ENCODE measurements at places on chromosomes 11 and 22.

GRCh38 chr11:68343761-68344256, 31.4 kb downstream of the LRP5 start:
- DNase-seq: no peak

GRCh38 chr11:69170704-69171103, 15.0 kb downstream of the SMIM38 start:
- no peak for DNase-seq

DNA sequence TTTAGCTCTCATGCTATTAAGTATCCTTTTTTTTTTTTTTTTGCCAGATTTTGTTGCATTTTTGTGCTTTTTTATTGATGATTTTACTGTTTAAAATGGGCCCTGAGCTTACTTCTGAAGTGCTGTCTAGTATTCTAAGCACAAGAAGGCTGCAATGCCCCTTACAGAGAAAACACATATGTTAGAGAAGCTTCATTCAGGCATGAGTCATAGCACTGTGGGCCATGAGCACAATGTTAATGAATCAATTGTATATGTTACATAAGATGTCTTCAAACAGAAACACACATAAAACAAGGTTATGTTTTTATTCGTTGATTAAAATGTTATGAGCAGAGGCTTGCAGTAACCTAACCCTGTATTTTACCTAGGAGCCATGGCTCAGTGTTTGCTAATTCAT, 117.8 kb upstream of the C11orf87 start:
- DNase-seq: no peak

- no peak for DNase-seq
These were observed 39.5 kb upstream of the EP300 start for GRCh38 chr22:41052661-41053490.

DNA sequence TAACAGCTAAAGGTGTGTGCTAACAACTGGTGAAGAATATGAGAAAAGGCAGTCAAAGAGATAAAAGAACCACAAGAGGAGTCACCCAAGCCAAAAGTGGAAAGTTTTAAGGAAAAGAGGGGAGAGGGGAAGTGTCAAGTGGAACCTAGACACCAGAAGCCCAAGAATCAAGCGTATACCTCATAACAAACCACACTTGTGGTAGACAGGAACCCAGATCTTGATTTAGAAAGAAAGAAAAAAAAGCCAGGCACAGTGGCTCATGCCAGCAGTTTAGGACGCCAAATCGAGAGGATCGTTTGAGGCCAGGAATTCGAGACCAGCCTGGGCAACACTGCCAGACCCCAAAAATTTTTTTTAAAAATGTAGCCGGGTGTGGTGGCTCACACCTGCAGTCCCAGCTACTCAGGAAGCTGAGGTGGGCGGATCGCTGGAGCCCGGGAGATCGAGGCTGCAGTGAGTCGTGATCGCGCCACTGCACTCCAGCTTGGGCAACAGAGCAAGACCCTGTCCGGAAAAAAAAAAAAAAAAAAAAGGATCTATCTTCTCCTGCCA, 877 bp downstream of the SLC25A17 start:
- no peak for DNase-seq

DNA sequence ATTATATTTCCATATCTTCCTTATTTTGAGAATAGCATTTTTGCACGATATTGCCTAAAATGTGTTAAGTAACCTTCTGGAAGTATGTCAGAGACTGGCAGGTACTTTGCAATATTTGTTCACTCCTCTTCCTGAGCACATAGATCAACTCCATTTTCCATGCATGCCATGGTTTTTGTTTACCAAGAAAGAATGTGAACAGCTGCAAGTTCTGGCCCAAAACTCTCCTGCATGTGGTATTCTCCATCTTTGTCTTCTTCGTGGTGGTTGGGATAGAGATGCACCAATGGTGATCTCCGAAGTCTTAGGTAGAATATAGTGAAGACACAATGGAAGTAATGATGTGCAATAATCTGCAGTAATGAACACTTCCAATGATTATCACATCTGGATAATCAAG, 2241.0 kb upstream of the RAG2 start:
- no peak for DNase-seq

- DNase-seq: peak; percentile 54
These were observed 866 bp downstream of the GP1BB start for GRCh38 chr22:19723983-19724827.

DNA sequence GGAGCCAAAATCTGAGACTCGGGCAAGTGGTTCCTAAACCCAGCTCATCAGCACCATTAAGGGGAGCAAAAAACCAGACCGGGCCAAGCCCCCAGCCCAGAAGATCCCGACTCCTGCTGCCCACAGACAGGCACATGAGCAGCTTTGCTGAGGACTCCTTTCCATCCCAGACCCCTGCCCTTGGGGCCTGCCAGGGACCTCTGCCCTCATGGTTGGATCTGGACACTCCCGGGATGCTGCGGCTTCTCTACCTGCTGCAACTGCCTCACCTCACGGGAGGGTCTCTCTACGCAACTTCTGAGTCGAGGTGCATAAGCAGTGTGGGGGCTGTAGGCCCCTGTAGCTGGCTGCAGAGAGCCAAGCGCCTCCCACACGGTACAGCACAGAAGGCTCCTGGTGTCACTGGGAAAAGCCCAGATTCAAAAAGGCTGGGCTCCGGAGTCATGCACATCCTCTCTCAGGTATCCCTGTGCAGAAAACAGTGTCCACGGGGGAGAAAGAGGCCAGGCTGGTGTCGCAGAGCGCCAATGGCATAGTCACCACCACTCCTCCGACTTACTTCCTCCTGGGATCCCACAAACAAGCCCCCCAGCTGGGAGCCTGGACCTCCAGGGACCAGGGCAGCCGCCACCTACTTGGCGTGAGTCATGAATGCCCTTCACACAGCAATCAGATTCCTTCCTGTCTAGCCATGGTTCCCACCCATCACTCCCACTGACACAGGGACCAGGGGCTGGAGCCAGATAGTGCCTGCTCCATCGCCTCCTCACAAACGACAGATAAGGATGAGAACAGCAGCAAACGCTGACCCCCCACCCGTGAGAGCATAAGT, 122.1 kb downstream of the BCR start:
- no peak for DNase-seq

DNA sequence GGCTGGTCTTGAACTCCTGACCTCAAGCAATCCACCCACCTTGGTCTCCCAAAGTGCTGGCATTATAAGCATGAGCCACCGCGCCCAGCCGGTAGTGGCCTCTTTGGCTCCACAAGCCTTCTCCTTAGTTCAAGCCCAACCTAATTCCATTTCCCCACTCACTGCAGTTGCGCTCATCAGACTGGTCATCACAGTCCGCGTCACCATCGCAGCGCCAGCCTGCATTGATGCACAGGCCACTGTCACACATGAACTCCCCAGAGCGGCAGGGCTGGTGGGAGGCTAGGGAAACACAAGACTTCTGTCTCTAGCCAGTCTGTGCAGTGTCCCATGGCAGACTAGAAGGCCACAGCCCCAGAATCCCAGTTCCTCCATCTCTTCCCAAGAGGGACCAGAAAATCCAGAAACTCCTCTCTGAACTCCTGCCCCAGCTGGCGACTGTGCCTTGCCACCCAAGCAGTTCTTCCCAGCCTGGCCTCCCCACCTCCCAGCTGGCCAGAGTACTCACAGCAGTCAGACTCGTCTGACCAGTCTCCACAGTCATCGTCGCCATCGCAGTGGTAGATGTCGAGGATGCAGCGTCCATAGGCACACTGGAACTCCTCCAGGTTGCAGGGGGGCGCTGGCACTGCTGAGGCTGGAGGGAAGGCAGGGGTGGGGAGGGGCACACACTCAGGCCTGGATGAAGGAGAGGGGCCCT, 19.8 kb downstream of the LRP4 start:
- no peak for DNase-seq

DNA sequence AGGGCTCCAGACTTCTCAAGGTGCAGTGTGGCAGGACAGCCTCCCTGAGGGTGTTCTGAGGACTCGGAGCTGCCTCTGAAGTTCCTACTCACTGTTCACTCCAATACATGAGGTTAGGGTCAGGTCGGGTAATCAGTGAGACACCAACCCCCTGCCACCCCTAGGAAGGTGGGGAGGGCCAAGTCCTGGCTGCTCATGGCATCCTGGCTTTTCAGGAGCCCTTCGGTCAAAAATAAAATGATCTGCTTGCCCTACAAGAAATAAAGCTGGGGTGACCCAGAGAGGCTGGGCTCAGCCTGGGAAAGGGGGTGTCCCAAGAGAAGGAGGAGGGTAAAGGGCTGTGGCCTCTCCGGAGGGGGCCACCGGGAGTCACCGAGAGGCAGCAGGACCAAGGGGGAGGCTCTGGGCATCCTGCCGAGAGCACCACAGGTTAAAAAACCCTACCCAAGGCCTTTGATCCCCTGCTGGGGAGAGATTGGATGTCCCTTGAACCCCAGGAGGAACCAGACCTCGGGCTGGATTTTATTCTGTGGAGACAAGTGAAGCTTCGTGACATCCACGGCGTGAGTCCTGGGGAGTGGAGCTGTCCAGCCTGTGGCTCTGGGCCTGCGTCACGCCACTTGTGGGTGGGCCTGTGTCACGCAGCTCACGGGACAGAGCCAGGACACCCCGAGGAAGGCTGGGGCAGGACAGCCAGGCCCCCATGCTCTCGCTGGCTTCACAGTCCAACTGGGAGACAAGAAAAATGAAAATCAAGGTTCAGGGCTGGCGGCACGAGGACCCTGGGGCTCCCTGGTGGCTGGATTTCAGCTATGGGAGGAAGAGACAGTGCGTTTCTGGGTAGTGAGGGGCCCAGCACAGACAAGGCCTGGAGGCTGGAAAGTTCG, 102.2 kb upstream of the FGF3 start:
- DNase-seq: no peak

GRCh38 chr11:76728227-76728626, 54.9 kb upstream of the TSKU start:
- DNase-seq: no peak

DNA sequence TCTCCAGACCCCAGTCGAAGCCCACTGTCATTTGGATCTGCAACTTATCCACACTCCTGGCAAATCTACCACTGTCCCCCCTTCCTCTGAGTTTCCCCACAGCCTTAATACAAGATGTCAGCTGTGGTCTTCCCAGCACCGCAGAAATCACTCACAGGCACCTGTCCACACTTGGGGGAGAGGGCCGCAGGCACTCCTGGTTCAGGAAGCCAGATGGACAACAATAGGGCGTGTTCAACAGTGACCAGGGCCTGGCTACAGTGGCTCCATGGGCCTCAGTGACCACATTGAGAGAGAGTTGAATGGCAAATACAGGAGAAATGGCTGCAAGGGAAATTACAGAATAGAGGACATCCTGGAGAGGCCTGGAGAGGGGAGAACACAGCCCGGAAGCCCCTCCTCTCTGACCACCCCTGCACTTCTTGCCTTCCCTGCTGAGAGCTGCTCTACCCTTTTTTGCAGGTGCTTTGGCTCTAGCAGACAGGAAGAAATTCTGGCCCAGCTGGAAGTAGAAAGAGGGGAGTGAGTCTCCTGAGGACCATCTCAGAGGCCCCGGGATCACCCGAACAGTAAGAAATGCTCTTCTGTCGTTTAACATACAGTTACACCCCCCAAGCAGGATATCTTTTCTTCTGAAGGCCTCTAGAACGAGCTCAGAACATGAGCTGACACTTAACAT, 164.6 kb downstream of the FEZ1 start:
- DNase-seq: no peak

GRCh38 chr11:46537537-46538295, 56.1 kb downstream of the AMBRA1 start:
- DNase-seq: peak; percentile 76

- DNase-seq: peak; percentile 80
These were observed 12.9 kb upstream of the CDKN1C start for GRCh38 chr11:2898366-2899079.

DNA sequence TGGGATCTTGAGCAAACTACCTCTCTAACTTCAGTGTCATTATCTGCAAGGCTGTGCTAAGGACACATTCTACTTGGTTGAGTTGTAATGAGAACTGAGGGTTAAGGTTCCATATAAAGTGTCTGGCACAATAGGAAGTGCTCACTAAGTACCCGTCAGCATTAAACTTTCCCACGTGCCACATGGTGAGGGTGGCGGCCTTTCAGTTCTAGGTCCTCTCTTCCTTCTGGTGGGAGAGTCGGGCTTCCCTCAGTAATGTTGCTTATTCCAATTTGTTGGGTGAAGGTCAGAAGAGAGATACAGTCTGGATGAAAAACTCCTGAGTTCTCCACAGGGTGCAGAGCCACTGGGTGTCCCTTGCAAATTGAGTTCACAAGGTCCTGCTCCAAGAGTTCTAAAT, 4.6 kb upstream of the CD6 start:
- no peak for DNase-seq

DNA sequence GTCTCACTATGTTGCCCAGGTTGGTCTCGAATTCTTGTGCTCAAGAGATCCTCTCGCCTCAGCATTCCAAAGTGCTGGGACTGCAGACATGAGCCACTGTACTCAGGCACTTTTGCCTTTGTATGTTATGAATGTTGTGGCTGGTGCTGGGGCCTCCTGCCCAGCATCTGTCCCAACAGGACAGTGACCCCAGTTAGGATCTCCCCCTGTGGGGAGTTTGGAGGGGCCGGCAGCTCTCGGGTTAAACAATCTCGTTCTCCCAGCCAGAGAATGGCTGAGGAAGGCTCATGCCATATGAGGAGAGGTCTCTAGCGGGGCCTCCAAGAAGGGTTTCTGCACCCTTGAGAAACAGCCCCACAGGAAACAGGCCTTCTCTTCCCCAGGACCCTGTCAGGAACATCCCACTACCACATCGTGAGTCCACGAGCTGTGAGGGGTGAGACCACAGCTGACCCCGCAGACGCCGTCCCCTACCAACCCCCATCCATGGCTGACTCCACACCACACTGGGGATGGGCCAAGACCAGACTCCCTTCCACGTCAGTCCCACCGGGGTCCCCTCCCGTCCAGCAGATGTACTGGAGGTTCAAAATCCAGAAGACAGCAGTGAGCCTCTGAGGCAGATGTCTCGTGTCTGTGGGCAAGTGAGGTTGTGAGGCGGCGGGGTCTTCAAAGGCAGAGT, 54.1 kb downstream of the SHANK2 start:
- no peak for DNase-seq

DNA sequence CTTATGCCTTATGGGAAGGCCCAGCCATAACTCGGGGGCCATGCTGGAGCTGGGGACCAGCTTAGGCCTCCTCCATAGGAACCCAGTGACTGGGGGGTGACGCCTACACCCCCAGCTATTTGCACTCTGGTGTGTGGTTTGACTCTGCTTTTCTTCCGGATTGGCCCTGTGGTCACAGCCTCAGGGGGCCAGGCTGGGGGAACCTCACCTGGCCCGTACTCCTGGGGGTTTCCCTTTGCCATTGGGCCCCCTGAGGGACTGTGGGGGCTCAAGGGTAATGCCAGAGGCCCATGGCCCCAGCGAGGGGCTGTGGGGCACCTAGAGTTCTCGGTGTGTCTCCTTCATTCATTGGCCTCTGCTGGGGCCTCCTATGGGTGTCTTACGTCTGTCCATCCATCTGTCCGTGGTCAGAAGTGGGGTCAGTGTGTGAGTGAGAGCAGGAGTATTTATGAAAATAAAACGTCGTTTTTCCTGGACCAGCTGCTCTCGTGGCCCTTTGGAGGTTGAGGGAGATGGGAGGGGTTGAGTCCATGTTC, 6.3 kb upstream of the SH3BP1 start:
- peak; percentile 75 for DNase-seq

GRCh38 chr11:114033066-114033465, 26.4 kb upstream of the ZBTB16 start:
- DNase-seq: no peak

GRCh38 chr11:69521457-69521856, 40.0 kb downstream of the LINC01488 start:
- DNase-seq: no peak

- DNase-seq: no peak
These were observed 64.2 kb upstream of the BLID start for GRCh38 chr11:122179961-122180834.

GRCh38 chr11:60362241-60362640, 16.1 kb upstream of the MS4A7 start:
- DNase-seq: no peak

- peak; percentile 64 for DNase-seq
These were observed 7.8 kb downstream of the MYEOV start for GRCh38 chr11:69301455-69302401.

All from activated CD4-positive, alpha-beta memory T cell treated with anti-CD3 and anti-CD28 coated beads for 36 hours (primary cell).